ENCODE measurements at places on chromosomes 2 and 18.

DNA sequence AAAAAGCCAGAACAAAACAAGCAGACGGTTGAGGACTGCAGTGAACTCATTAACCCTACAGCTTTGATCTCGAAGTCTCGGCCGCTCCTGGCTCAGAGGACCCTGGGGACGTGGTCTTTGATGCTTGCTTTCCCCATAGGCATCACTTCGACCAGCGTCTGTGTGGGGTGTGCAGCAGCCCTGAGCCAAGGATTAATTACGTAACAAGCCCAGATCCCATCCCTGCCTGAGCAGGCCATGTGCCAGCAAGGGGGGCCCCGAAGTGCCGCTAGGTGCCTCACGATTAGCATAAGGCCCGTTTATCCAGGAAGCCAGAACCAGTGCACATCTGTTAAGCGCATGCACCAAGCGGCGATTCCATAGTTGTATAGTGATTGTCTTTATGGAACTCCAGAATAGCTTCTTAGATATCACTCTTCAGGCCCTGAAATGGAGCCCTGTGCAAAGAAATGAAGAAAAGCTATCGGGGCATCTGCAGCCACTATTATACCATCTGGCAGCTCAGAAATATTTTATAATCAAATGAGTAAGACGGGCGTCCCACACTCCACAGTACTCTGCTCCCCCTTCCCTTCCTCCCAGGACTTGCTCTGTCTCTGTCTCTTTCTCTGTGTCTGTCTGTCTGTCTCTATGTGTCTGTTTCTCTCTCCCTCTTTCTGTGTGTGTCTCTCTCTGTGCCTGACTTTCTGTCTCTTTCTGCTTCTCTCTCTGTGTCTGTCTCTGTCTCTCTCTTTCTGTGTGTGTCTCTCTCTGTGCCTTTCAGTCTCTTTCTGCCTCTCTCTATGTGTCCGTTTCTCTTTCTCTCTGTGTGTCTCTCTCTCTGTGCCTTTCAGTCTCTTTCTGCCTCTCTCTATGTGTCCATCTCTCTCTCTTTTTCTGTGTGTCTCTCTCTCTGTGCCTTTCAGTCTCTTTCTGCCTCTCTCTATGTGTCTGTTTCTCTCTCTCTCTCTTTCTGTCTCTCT is 41.7 kb downstream of the HPCAL1 start:
- no peak for DNase-seq

- DNase-seq = no peak
Measured at GRCh38 chr2:138670734-138671133, 109.5 kb downstream of the NXPH2 start.

DNA sequence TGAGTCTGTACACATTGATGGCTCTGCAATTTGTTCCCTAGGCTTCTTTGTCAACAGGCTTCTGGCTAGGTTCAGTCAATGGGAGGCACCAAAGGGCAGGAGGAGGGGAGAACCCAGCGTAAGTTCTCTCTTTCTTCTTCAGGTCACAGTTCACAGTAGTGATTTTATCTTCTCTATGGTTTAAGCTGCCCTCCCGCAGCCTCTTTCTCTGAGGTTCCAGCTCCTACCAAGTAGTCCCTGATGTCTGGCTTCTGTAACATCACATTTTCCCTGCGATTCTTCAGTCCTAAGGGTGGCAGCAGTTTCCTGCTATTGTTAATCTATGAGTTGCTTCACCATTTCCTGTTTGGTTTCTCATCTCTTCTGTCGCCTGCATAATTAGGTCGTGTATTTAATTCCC is 107.4 kb downstream of the CPO start:
- DNase-seq = no peak

DNA sequence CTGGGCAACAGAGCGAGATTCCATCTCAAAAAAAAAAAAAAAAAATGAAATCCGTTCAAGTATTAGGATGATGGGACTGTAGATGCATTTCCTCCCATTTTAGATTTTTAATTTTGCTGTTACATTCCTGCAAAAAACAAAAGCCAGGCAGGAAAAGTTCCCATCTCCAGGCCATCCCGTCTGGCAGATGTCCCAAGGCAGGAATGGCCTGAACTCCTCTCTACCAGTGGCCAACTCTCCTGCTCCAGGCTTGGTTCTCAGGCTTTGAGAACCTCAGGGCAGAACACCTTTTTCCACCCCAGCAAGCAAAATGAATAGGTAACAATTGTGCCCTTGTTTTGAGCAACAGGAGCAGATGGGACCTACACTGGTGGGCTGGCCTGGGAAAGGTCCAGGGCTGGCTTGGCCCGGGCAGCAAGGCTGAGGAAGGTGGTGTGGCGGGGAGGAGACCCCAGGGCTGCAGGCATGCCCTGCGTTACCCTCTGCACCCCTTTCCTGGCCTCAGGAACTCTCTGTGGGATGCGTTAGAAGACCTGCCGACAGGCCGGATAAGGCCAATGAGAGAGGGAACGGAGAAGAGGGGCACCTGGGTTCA is 86.0 kb downstream of the FAM210A start:
- DNase-seq = no peak

DNA sequence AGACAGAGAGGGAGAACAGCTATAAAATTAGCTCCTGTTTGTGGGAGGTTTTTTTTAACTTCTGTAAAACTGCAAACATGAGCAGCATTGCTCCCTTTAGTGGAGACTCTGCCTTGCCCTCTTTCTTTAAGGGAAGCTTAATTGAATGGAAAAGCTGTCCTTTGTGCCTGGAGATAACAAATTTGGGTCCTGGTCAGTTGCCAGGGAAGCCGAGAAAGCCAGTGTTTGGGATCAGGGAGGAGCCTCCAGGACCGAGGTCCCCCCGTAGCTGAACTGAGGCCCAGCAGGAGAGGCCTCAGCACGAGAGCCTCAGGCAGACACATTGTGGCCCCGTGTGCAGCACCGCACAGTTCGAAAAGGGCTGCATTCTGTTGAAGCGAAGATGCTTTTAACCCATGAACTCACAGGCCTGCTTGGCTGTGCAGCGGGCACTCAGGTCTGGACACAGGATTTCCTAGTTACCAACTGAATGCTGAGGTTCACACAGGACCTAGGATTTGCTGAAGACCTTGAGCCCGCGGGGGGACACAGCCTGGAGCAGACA is 369.7 kb downstream of the DCDC2C start:
- no peak for DNase-seq

- DNase-seq = no peak
Measured at GRCh38 chr2:161980976-161981375, 93.0 kb downstream of the DPP4 start.

- no peak for DNase-seq
Measured at GRCh38 chr2:72032481-72033041, 115.1 kb downstream of the CYP26B1 start.

GRCh38 chr2:109604597-109604996 is 9.2 kb downstream of the SEPTIN10 start:
- DNase-seq = no peak

DNA sequence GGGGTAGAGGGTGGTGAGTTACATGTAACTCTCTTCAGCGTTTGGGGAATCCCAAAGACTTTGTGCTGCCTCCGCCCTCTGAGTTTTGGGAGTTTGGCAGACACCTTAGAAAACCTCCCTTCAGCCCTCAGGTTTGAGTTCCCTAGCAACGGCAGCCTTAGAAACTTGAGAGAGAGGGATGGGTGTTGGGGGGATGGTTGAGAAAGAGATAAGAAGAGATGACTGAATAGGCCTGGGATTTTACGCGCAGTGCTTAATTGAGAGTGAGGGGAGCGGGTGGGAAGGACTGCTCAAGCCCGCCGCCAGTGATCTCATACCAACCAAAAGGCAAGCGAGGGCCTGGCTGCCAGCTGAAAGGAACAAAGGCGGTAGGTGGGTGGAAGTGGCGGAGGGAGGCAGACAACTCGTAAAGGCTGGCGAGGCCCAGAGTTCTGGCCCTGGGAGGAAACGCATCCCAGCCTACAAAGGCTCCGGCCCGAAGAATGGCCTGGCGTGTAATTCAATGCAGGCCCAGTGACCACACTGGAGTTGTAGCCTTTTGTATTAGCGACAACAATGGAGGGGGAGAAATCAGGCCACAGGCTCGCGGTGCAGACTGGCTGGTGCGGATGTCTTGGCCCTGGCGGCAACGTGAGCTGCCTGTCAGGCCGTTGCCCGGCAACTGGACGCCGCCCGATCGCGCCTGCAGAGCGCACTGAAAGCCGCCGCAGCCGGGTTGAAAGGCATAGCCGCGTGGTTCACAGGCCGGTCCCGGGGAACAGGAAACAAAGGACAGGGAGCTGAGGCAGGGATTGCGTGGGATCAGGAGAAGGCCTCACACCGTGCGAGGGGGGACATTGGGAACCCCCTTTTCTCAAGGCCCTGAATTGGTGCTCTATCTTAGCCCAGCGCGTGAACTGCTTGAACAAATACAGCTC is 39.9 kb upstream of the DARS1 start:
- no peak for DNase-seq

DNA sequence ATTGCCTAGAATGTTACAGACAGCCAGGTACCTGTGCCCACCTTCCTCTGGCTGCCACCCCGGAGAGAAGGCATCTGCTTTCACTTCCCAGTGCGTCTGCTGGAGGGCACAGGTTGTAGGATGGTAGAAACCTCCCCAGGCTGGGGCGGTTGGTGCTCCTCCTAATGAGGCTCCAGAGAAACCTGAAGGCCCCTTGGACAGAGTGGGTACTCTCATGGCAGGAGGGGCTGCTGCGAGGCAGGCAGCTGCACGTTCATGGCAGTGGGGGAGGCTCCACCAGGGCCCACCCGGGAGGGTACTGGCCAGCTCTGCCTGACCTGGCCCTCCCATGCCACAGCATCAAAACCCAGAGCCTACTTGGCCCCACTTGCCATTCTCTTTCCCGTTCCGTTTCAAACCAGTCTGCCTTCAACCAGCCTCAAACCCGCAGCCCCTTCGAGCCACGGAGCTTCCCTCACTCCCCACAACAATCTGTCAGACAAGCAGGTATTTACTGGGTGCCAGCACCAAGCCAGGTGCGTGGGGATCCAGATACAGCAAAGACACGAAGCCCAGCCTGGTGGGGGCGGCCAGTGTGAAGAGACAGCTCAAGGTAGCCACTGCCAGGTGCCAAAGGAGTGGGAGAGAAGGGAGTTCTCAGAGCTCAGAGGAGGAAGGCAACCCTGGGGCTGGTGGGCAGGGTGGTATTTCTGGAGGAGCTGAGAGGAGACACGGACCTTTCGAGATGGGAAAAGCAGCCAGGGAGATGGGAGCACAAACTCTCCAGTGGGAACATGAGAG is 229.6 kb downstream of the LOXHD1 start:
- no peak for DNase-seq

- no peak for DNase-seq
Measured at GRCh38 chr2:135817951-135818350, 19.0 kb downstream of the LCT start.

Measured in LNCaP clone FGC (cell line).